ENCODE measurements at places on chromosomes 12 and 14. TPM values are rescaled to one million over a fixed set of nuclear protein-coding genes. Genes with fewer than 3 reads are reported as not detected.
A peak's percentile ranks its signal among the peaks of the same experiment; 100 is the strongest.

The KNTC1 gene
- total RNA-seq = 2.3 TPM

GRCh38 chr12:110271015-110271414 is 10.0 kb upstream of the ATP2A2 start:
- H3K27ac ChIP-seq = peak overlapping the region; percentile 58
- no peaks in the 10 kb centered on the region for H3K36me3 ChIP-seq
- H3K4me1 ChIP-seq = peaks cover 46% of the 10 kb centered on the region
- DNase-seq = no peak

- H3K36me3 ChIP-seq = peaks cover 6% of the 10 kb centered on the region
- H3K27ac ChIP-seq = no peak overlapping the region
- DNase-seq = no peak
- H3K4me3 ChIP-seq = no peak overlapping the region
Observed at GRCh38 chr12:49588281-49588680, 17.2 kb downstream of the FAM186B start.

DNA sequence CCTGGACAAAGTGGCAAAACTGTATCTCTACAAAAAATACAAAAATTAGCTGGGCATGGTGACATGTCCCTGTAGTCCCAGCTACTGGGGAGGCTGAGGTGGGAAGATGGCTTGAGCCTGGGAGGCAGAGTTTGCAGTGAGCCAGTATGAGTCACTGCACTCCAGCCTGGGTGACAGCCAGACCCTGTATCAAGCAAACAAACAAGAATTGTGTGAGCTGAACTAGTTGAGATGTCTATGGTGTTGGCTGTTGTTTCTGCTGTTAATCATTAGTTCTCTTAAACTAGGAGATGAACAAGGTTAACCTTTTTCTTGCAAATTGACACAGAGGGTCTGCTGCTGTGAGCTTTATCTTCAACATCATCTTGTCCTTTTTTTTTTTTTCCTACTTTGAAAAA is 23.6 kb downstream of the RASSF3 start:
- no peaks in the 10 kb centered on the region for H3K27me3 ChIP-seq
- H3K4me1 ChIP-seq = no peaks in the 10 kb centered on the region
- no peak overlapping the region for H3K4me3 ChIP-seq
- no peak overlapping the region for H3K27ac ChIP-seq

DNA sequence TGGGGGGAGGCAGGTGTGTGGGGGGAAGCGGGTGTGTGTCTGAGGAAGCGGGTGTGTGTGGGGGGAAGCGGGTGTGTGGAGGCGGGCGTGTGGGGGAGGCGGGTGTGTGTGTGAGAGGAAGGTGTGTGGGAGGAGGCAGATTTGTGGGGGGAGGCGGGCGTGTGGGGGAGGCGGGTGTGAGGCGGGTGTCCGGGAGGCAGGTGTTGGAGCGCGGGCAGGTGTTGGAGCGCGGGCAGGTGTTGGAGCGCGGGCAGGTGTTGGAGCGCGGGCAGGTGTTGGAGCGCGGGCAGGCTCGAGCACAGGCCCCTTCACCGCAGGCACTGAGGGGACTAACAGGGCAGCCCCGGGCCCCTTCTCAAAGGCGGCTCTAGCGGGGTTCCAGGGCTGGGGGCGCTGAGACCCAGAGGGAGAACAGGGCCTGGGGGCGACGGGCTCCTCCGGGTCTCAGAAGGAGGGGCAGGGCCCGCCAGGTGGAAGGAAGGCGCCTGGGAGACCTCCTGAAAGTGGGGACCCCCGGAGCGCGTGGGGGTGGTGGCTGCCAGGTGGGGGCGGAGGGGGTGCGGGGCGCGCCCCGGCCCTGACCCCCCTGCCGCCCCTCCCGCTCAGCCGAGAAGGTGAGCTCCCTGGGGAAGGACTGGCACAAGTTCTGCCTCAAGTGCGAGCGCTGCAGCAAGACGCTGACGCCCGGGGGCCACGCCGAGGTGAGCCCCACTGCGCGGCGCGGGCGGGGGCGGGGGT is 3.2 kb downstream of the CRIP2 start:
- H3K27ac ChIP-seq = no peak overlapping the region
- peak overlapping the region; percentile 78 for H3K4me3 ChIP-seq
- H3K36me3 ChIP-seq = no peaks in the 10 kb centered on the region
- DNase-seq = no peak
- peaks cover 48% of the 10 kb centered on the region for H3K4me1 ChIP-seq
